Right lobe of liver (tissue), 6 donors: ENCODE measurements at places on chromosomes 11 and 22.

GRCh38 chr11:71305451-71306125 lies 53.2 kb upstream of the SHANK2 start:
- DNase-seq, result peak; percentile 28

GRCh38 chr11:121595717-121596161 lies 143.0 kb upstream of the SORL1-AS1 start:
- DNase-seq, result peak; percentile 43

- no peak for DNase-seq
These were observed 33.0 kb downstream of the SAMM50 start for GRCh38 chr22:43988116-43988820.

- DNase-seq, result no peak
These were observed 22.9 kb upstream of the SLC5A1 start for GRCh38 chr22:32020117-32020516.

GRCh38 chr11:88307749-88308425 lies 29.6 kb downstream of the CTSC start:
- DNase-seq, result no peak

- no peak for DNase-seq
These were observed 15.6 kb upstream of the PATZ1 start for GRCh38 chr22:31361743-31362142.

DNA sequence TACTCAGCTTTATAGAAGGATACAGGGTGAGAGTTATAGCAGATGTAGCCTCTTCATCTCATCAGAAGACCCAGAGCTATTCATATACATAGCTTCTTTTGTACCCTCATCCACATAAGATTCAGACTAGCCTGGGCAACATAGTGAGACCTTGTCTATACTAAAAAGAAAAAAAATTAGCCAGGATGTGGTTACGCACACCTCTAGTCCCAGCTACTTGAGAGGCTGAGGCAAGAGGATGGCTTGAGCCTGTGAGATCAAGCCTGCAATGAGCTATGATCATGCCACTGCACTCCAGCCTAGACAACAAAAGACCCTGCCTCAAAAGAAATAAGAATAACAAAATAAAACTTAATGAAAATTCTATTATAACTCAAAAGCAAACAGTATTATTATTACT lies 36.7 kb upstream of the B3GNT6 start:
- DNase-seq, result no peak

GRCh38 chr11:18771266-18772035 lies 20.1 kb downstream of the PTPN5 start:
- no peak for DNase-seq

GRCh38 chr11:76234021-76234415 lies 27.7 kb upstream of the WNT11 start:
- no peak for DNase-seq

GRCh38 chr11:64661146-64661545 lies 61.9 kb downstream of the NRXN2 start:
- no peak for DNase-seq

DNA sequence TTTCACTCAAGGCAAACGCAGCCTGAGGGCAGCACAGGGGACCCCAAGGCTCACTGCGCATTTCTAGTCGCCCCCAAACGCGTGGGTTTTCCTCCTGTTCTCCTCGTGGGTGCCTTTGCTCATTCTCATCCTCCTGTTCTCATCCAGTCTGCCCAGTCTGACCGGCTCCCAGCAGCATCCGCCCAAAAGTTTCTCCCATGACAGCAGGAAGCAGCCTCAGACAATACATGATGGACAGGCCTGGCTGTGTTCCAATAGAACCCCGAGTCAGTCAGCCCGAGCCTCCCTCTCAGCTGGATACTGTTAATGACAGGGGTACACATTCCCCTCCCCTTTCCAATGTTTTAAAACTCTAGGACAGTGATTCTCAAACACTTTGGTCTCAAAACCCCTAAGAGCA lies 22.5 kb upstream of the KRTAP5-7 start:
- no peak for DNase-seq

- DNase-seq, result no peak
These were observed 7.4 kb downstream of the CAPN5 start for GRCh38 chr11:77074205-77074604.

DNA sequence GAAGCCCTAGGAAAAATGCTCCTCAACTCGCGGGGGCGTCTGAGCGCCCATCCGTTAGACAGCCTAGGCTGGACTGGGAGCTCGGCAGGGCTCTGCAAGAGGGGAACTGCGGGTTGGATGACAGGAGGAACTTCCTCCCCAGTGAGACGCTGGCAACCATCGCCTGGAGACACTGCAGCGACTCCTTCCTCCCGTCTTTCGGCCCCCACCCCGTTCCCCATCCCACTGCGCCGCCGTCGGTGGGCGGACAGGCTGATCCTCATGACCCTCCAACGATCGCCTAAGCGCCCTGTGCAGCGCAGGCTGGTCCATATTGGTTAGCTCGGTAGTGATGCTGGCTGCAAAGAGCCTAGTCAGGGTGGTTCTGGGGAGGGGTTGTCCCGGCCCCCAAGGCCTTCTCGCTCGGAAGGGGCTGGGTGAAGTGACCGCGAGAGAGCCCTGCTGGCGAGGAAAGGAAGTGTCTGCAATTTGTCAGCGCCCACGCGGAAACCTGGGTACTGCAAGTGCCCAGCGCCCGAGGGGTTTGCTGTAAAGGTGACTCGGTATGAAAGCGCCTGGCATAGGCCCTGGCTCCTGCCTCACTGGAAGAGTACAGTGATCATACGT lies 638 bp downstream of the NRGN start:
- no peak for DNase-seq

- no peak for DNase-seq
These were observed 112.1 kb downstream of the PAX6 start for GRCh38 chr11:31699066-31699465.

- DNase-seq, result no peak
These were observed 95.1 kb downstream of the CELSR1 start for GRCh38 chr22:46442217-46442853.

DNA sequence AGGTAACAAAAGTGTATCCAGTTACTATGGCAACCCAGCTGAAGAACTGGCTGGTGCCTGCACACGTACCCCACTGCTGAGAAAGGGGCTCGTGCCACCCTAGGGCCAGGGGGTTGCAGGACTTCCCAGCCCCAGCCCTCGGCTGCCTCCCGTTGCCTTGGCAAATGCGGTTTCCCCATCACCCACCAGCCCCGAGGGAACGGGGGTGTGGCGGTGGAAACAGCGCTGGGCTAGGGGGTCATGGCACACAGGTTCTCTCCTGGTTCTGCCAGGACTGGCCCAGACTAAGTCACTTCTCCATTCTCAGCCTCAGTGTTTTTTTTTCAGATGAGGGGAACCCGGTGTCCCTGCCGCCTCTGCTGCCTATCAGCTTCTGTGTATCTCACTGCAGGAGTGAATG lies 27.9 kb downstream of the PHF21B start:
- DNase-seq, result no peak

DNA sequence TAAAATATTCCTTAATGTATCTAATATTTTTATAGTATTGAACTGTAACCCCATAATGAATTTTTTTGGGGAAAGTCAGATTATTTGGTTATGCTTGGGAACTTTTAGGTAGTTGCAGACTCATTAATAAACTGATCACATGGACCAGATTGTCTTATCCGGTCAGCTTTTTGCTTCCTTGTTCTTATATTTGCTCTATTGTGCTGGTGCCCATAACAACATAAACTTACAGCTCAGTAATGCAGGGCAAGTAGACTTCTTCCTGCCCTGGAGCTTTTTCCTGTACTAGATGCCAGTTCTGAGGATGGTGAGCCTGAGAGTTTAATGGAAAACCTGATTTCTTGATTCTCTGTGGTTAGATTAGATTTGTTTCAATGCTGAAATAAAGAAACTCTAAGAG lies 53.2 kb downstream of the MTMR3 start:
- DNase-seq, result no peak

DNA sequence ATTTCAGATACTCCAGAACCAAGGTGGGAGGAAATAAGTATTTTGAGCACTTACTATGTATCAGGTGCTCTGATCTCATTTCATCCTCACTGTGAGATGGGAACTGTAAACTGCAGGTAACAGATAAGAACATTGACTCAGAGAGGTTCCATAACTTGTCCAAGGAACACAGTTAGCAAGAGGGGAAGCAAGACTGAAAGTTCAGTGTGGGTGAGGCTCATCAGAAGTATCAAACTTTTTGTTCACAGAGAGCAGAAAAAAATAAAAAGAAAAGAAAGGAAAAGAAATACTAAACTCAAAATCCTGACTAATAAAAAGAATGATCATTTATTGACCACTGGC lies 37.1 kb downstream of the RAB30 start:
- no peak for DNase-seq

- no peak for DNase-seq
These were observed 5.9 kb downstream of the RPS6KA4 start for GRCh38 chr11:64364911-64365310.

DNA sequence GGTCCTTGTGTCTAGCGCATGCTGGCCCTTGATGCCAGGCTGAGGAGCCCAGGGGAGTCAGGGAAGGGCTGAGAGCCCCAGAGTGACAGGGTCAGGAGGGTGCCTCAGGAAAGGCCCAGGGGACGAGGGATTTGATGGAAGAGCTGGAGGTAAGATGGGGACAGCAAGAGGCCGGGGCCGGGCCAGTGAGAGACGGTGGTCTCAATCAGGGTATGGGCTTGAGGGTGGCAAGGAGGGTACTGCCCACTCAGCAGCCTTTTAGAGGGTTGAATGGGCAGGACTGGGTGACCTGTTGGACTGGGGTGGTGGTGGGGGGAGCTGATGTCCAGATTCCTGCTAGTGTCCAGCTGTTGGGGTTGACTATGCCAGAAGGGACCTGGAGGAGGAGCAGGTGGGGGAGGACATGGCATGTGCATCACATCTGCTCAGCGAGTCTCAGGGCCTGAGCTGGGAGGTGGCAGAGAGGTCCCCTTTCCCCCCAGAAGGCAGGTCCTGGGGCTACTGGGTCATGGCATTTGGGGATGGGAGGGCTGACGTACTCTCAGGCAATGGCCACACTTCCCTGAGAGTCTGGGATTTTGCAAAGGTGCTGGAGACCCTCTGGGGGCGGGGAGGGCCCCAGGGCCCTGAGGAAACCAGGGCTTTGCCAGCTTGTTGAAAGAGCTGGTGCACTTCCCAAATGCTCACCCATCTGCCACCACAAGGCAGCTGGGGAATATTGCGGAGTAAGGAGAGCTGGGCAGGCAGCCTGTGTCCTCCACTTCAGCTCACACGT lies 18.4 kb downstream of the MYO7A start:
- no peak for DNase-seq

GRCh38 chr11:96241331-96241841 lies 101.6 kb downstream of the MAML2 start:
- no peak for DNase-seq
